ENCODE measurements at places on chromosomes 3 and 15. TPM values are rescaled to one million over a fixed set of nuclear protein-coding genes. Genes with fewer than 3 reads are reported as not detected.
A peak's percentile ranks its signal among the peaks of the same experiment; 100 is the strongest.

The ZDHHC3 gene
- 70.1 TPM for total RNA-seq

DNA sequence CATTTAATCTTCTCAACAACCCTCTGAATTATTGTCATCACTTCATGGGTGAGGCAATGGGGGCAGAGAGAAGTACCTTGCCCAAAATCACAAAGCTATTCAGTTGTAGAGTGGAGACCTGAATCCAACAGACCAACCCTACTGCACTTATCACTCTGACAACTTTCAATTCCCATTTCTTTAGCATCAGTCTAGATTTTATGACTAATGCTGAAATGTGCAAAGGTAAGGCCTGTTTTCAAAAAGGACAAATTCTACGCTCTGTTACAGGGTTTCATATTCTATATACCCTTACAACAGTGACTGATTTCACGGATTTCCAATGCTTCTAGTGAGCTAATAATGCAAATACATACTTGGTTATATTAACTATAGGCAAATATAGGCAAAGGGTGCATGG, 286.0 kb downstream of the ADAMTS17 start:
- H3K4me1 ChIP-seq, result no peaks in the 10 kb centered on the region
- no peak overlapping the region for H3K4me3 ChIP-seq
- DNase-seq, result no peak
- H3K27me3 ChIP-seq, result no peaks in the 10 kb centered on the region
- no peak overlapping the region for H3K27ac ChIP-seq
- no peaks in the 10 kb centered on the region for H3K36me3 ChIP-seq

DNA sequence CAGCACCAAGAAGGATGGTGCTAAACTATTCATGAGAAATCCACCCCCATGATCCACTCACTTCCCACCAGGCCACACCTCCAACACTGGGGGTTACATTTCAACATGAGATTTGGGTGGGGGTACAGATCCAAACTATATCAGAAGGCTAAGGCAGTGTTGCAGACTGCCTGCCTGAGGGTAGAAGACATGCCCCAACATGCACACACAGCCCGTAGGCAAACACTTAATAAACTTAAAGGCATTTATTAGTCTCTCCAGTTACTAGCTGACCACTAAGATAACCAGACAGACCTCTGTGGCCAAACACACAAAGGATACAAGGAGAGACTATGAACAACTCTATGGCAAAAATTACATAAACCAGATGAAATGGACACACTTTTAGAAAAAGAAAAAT, 10.2 kb downstream of the FAM162A start:
- no peak overlapping the region for H3K4me3 ChIP-seq
- no peaks in the 10 kb centered on the region for H3K36me3 ChIP-seq
- no peak for DNase-seq
- no peak overlapping the region for H3K27ac ChIP-seq
- no peaks in the 10 kb centered on the region for H3K27me3 ChIP-seq

The ANKRD34C gene
- total RNA-seq, result not detected

- no peak overlapping the region for H3K27ac ChIP-seq
- no peak for DNase-seq
- H3K27me3 ChIP-seq, result no peaks in the 10 kb centered on the region
These were observed 29.9 kb downstream of the TIGIT start for GRCh38 chr3:114323546-114324254.

- H3K4me3 ChIP-seq, result no peak overlapping the region
- H3K4me1 ChIP-seq, result no peaks in the 10 kb centered on the region
- H3K27ac ChIP-seq, result no peak overlapping the region
- no peaks in the 10 kb centered on the region for H3K36me3 ChIP-seq
- no peak for DNase-seq
- no peaks in the 10 kb centered on the region for H3K27me3 ChIP-seq
These were observed 285.4 kb downstream of the ZBTB20 start for GRCh38 chr3:114861666-114862065.

DNA sequence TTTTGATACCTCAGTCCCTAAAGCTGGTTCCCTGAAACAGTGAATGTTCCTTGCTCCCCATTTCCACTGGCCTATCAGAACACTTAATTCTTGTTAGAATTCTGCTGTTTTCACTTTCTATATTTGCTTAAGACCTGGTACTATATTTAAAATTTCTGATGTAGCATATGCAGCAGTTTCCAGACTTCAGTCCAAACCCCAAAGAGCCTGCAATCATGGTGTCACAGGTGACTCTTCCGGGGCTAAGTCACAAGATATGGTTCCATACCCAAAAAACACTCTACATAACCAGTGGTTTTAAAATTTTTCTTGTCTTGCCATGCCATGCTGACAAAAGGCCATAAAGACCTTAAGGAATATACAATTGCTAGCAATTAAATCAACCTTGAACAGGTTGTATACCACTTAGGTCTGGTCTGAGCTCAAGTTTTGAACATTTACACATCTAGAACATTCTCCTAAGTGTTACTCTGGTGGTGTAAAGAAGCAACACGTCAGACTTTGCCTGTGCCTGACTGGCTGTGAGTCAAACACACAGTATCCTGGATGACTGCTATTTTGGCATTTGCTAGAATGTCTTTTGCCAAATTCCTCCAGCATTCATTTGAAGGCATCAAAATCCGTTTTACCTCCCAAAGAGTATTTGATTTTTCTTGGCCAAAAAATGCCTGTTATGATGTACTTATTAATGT, 160.0 kb downstream of the FRMD5 start:
- H3K27ac ChIP-seq, result no peak overlapping the region
- no peaks in the 10 kb centered on the region for H3K27me3 ChIP-seq
- DNase-seq, result no peak
- no peaks in the 10 kb centered on the region for H3K36me3 ChIP-seq
- H3K4me1 ChIP-seq, result no peaks in the 10 kb centered on the region
- no peak overlapping the region for H3K4me3 ChIP-seq

DNA sequence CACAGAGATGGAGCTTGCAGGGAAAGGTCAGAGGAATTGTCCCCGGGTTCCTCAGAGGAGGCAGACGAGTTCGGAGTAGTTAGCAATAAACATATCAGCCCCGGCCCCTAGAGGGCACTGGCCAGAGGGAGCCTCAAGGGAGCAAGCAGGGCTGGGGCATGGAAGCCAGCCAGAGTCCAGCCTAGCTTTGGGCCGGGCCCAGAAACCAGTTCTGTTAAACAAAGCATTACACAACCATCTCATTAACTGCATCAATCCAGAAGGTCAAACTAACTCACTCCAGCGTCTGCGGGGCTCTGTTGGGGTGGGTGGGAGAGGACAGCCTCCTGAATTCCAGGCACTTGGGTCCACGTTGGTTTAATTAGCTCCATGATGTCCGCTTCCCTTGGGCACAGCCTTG, 41.0 kb upstream of the IREB2 start:
- H3K4me3 ChIP-seq, result no peak overlapping the region
- no peaks in the 10 kb centered on the region for H3K36me3 ChIP-seq
- H3K27ac ChIP-seq, result no peak overlapping the region
- DNase-seq, result peak; percentile 86
- H3K4me1 ChIP-seq, result peaks cover 11% of the 10 kb centered on the region

DNA sequence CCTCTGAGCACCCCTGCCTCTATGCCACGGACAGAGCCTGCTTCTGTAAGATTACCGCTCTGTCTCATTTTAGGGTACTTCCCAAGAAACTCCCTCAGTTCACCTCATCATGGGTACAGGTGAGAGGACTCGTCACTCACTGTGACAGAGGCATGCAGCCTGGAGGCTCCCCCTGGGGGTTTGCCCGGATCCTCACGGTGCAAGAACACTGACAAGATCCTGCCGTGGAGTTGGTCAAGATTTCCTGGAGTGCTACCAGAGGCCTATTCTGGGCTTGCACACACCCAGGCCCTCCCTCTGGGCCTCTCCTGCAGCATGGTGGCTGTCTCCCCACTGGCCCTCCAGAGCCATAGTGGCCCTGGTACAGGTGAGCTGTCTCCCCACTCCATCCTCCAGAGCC, 103.1 kb upstream of the TNIK start:
- no peak overlapping the region for H3K27ac ChIP-seq
- H3K36me3 ChIP-seq, result no peaks in the 10 kb centered on the region

DNA sequence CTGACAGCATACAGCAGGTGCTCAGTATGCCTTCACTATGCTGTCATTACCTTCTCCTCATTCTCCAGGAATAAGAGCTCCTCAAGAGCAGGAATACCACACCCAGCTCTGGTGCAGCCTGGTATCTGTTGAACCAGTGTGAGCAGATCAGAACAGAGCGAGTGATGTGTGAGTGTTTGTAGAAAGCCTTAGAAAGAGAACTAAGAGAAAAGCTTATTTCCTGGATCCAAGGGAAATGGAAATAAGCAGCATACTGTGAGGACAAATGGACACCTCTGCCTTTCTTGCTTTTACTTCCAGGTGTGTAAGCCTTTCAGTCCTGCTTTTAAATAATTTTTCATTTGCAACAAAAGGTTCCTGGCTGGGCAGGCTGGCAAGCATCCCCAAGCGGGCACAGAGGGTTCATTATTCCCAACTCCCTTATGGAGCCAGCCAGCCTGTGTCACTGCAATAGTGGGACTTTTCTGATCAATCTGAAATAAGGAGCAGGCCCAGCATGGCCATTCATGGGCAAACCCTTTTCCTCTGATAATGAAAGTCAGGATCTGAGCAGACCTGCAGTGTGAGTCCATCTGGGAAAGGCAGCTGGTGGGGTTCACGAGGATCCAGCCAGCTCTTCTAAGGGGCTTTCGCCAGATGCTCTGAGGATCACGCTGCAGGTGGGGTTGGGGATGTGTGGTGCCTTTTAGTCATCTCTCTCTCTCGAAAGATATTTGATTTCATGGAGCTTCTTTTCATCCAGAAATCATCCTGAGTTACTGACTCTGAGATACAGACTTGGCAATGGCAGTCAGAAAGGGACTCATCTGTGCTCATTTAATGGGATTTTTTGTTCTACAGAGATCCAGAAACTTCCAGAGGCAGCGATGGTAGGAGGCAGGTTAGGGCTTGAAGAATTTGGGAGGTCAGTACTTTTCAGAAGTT, 594.9 kb upstream of the CFAP20DC start:
- no peaks in the 10 kb centered on the region for H3K36me3 ChIP-seq
- no peak overlapping the region for H3K4me3 ChIP-seq
- H3K27ac ChIP-seq, result no peak overlapping the region

The GAP43 gene
- 1.9 TPM for total RNA-seq

The SOX14 gene
- total RNA-seq, result not detected

GRCh38 chr3:42012383-42012934, 50.6 kb upstream of the ULK4 start:
- H3K27ac ChIP-seq, result peak overlapping the region; percentile 94
- no peaks in the 10 kb centered on the region for H3K36me3 ChIP-seq
- no peaks in the 10 kb centered on the region for H3K4me1 ChIP-seq
- no peaks in the 10 kb centered on the region for H3K27me3 ChIP-seq
- no peak for DNase-seq

- H3K4me3 ChIP-seq, result no peak overlapping the region
- DNase-seq, result no peak
- H3K27me3 ChIP-seq, result no peaks in the 10 kb centered on the region
- H3K36me3 ChIP-seq, result no peaks in the 10 kb centered on the region
- no peak overlapping the region for H3K27ac ChIP-seq
- H3K4me1 ChIP-seq, result no peaks in the 10 kb centered on the region
These were observed 24.6 kb downstream of the SPPL2A start for GRCh38 chr15:50740955-50741354.

- H3K27me3 ChIP-seq, result no peaks in the 10 kb centered on the region
- no peaks in the 10 kb centered on the region for H3K36me3 ChIP-seq
- no peaks in the 10 kb centered on the region for H3K4me1 ChIP-seq
- H3K4me3 ChIP-seq, result no peak overlapping the region
- no peak for DNase-seq
- no peak overlapping the region for H3K27ac ChIP-seq
These were observed 40.6 kb upstream of the TNFAIP8L3 start for GRCh38 chr15:51135276-51135675.

DNA sequence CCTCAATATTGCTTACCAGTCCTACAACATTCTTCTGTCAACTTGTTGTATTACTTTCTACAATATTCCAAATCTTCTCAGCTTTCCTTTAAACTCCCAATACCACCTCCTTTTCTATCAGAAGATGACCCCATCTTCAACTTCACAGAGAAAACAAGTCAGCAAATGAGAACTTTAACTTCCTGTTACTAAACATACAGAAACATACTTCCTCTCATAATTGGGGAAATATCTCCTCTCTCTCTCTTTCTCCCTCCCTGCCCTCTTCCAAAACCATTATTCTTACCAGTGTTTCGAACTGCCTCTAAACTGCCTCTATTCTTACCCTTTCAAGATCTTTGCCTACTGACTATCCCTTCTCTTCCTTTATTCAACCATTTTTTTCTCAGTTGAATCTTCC, 1.8 kb upstream of the SNAP23 start:
- no peak for DNase-seq
- no peaks in the 10 kb centered on the region for H3K36me3 ChIP-seq
- no peaks in the 10 kb centered on the region for H3K27me3 ChIP-seq
- no peak overlapping the region for H3K4me3 ChIP-seq
- no peaks in the 10 kb centered on the region for H3K4me1 ChIP-seq

DNA sequence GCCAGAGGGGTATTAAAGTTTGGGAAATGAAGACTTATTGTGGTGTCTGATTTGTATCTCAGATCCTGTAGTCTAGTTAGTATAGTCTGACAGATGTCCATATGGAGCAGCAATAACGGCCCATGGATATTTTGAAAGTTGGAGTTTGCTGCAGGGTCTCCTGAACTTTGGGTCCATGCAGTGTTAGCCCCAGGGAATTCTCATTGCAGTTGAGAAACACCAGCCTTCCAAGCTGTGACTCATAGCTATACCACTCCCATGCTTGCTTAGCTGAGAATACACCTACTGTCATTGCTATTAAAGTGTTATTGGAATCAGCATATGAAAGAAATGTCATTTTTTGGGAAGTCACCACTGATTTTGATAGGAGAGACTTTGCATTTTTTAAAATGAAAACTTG, 29.2 kb downstream of the TMOD2 start:
- no peaks in the 10 kb centered on the region for H3K27me3 ChIP-seq
- DNase-seq, result no peak
- no peak overlapping the region for H3K4me3 ChIP-seq
- H3K27ac ChIP-seq, result no peak overlapping the region
- no peaks in the 10 kb centered on the region for H3K36me3 ChIP-seq

The LMOD3 gene
- not detected for total RNA-seq

The ZNF774 gene
- 8.3 TPM for total RNA-seq

The IL17RC gene
- 22.3 TPM for total RNA-seq

The GRK7 gene
- not detected for total RNA-seq

DNA sequence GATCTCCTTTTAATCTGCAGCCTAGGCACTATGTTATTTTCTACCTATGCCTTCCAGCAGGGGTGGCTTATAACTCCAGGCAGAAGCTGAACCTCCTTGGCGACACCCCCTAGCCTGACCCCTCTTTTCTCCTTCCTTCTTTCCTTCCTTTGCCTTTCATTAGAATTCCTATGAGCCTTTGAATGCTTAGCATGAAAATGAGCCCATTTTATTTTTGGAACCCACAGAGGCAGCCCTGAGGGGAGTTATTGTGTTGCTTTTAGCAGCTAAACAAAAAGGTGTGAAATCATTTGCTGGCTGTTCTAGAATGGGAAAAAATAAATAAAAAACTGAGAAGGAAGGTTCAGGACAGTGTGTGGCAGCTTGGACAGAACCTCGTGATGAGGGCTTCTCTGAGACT, 164.6 kb upstream of the ICE2 start:
- no peaks in the 10 kb centered on the region for H3K36me3 ChIP-seq
- no peaks in the 10 kb centered on the region for H3K27me3 ChIP-seq
- no peak overlapping the region for H3K27ac ChIP-seq
- H3K4me1 ChIP-seq, result no peaks in the 10 kb centered on the region
- no peak overlapping the region for H3K4me3 ChIP-seq

The GP5 gene
- not detected for total RNA-seq

GRCh38 chr15:76181705-76182107, 121.9 kb downstream of the TMEM266 start:
- DNase-seq, result no peak
- no peak overlapping the region for H3K4me3 ChIP-seq
- H3K36me3 ChIP-seq, result no peaks in the 10 kb centered on the region
- H3K27ac ChIP-seq, result no peak overlapping the region
- H3K4me1 ChIP-seq, result no peaks in the 10 kb centered on the region
- H3K27me3 ChIP-seq, result no peaks in the 10 kb centered on the region
